ENCODE measurements at places on chromosomes 1 and 21.

GRCh38 chr1:31668303-31668883, 23.7 kb upstream of the PEF1 start:
- no peak for DNase-seq

- DNase-seq, result no peak
Observed at GRCh38 chr1:205316161-205316566, 5.4 kb downstream of the NUAK2 start.

DNA sequence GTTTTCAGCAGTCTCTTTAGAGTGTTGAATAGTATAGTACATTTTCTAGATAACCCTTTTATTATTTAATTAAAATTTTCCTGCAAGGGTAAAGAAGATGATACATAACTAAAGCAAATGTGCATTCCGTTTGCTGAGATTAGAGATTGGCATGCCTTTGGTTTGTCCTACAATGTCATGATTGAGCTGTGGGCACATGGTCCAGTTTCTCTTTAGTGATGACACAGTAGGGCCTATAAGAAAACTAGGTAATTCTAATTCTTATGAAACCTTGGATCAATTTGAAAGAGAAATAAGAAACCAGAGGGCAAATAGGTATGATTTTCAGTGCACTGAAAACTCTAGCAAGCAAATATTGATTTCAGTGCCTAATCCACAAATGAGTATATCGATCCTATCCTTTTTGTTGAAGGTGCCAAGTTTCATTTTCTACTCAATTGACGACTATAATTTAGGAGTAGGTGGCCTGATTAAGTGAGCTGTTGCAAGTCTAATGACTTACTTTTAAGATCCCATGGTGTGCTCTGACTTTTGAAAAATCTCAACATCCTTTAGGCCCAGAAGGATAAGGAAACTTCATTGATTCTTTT, 128.0 kb upstream of the KCNK1 start:
- DNase-seq, result no peak

- DNase-seq, result no peak
Observed at GRCh38 chr1:246794828-246795671, 70.8 kb downstream of the SCCPDH start.

DNA sequence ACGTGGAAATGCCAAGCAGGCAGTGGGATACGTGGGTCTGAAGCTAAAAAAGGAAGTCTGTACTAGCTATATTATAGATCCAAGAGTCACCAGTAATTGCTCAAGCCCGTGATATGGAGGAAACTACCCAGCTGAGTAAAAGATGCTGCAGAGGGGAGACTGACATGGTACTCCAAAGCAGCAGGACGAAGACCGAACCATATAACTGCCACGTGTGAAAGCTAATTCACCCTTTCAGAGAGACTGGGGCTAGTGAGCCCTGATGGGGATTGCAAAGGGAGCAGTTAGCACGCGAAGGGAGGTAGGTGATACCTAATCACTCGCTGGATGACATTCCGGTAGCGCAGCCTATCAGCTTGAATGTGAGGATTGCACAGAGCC, 316 bp downstream of the AP4B1 start:
- peak; percentile 76 for DNase-seq

Measured in HT-29 (cell line).